ENCODE measurements at places on chromosomes 3 and 15.
A peak's percentile ranks its signal among the peaks of the same experiment; 100 is the strongest.

GRCh38 chr3:31106912-31107311 is 212.5 kb upstream of the GADL1 start:
- peak; percentile 20 for DNase-seq

GRCh38 chr15:22815766-22816165 is 22.7 kb upstream of the NIPA2 start:
- no peak for DNase-seq

DNA sequence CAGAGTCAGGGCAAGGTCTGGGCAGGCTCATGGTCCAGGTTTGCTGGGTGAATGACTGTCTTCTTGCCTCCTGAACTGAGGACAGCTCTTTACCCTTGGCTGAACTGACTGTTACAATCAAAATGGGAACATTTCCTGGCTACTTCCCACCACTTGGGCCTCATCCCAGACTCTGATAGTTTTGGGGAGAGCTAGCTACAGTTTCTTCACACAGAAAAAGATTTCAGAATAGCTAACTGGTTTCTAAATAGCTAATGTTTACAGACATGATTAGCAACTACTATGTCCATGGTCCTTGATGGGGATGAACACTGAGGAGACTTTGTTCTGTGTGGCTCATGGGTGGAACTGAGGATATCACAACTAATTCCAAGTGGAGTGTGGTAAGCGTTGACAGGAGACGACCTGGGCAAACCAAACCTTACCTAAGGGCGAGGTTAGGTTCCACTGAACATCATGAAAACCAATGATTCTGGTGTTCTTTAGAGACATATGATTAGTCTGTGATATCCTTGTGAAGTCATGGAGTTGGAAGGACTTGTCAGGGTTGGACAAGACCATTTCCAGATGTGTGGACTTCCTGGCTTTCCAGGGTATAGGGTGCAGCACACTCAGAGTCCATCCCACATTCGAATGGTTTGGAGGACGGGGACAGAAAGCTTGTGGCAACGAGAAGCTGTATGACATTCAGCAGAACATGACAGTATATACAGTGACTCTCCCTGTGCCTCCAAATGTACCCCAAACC is 7.3 kb downstream of the ALPK3 start:
- DNase-seq = no peak

DNA sequence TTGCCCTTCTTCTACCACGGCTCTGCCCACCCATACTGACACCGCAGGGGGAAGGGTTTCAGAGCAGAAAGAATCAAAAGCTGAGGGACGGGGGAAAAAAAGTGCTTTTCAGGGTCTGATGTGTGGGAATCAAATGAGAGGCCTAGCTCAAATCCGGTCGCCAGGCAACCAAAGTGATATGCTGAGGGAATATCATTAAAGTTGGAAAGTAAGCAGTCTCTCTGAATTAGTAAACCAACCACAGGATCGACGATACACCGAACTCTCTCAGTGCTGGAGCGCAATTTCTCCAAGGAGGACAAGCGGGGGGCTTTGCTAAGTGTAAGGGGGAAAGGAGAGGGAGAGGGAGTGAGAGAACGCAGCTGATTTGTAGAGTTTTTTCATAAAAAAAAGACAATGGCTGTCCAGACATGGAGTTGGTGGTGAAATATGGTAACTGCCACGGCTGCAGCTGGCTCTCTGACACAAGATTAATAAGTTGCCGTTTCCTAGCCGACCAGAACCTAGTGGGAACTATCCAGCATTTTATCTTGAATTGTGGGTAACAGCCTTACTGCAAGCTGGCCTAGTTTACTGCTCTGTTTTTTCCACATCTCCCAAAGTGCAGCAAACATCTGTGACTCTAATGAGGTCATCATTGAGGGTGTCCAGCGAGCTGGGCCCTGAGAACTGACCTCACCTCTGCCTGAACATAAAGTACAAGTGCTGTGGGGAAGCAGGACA is 530.2 kb downstream of the SOX2 start:
- DNase-seq = no peak

DNA sequence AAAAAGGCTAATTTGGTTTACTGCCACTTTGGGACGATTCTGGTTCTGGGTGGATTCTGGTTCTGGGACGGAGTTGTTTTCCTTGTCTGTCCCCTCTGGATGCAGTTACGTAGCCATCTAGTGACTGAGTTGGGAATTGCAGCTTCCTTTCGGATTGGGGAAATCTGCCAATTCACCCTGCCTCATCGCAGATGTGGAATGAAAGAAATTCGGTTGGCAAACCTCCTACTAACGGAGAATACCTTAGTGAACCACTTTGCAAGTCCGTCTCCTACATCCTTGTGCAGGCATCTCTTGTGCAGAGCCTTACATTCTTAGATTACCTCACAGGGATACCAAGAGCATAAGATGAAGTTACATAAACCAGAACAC is 31.5 kb upstream of the AP4E1 start:
- DNase-seq = peak; percentile 60

DNA sequence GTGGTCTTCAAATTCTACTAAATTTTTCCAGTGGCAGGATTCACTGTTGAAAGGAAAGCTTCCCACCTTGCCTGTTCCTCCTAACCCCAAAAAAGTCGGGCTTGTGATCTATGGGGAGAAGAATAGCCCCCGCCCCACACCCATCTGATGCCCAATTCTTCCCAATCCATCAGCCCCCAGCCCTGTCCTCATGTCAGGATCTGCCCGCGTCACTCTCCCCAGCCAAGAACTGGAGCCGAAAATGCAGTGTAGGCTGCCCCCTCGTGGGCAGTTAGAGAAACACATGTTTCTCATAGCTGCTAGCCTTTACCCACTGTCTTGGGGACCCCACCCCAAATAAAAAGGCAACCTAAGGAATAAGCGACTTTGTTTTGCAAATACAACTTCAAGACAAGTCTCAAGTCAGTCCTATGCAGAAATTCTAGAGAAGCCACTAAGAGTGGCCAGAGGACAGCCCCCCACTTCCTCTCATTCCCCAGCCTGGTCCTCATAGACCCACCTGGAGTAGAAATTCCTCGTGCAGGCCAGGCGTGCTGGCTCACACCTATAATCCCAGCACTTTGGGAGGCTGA is 13.0 kb upstream of the CSK start:
- DNase-seq = peak; percentile 82

- peak; percentile 58 for DNase-seq
Observed at GRCh38 chr3:129045675-129046036, 14.9 kb upstream of the GP9 start.

GRCh38 chr3:52021489-52022268 is 26.0 kb upstream of the RPL29 start:
- no peak for DNase-seq

- DNase-seq = no peak
Observed at GRCh38 chr3:21734746-21735145, 16.3 kb downstream of the ZNF385D start.

DNA sequence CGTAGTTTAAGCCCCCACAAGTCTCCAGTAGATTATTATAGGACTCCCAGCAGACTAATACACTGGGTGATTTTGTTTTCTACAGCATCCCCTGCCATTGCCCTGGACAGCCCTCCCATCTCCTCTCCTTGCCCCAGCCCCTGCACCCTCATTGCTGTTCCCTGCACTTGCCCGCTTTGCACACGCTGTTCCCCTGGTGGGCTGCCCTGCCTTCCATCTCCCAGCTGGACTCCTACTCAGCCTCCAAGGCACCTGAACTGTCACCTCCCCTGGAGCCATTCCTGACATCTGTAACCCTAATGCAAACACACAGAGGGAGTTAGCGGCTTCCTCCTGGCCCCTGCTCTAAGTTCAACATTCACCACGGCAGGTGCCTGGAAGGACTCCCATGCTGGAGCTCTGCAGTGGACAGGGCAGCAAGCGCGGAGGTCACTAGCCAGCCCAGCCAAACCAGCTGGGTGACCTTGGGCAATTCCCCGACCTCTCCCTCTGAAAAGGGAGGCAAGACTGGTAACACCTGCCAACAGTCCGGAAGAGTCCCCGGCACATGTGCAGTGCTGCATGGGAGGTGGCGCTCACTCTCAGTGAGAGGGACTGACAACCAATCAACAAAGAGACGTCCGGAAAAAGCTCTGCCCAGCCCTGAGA is 38.8 kb upstream of the IQSEC1 start:
- no peak for DNase-seq

DNA sequence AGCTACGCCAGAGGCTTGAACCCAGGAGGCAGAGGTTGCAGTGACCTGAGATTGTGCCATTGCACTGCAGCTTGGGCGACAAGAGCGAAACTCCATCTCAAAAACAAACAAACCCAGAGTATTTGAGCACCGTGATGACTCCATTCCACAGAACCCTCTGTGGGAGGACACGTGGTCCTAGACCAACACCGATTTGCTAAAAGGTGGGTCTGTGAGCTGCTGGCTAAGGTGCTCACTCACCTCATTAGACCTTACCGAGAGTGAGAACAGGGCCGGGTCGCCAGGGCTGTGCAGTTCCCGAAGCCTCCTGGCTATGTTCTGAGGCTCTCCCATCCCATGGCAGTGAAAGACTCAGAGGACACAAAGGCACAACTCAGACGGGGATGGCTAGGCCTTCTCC is 17.9 kb downstream of the ABHD2 start:
- no peak for DNase-seq

DNA sequence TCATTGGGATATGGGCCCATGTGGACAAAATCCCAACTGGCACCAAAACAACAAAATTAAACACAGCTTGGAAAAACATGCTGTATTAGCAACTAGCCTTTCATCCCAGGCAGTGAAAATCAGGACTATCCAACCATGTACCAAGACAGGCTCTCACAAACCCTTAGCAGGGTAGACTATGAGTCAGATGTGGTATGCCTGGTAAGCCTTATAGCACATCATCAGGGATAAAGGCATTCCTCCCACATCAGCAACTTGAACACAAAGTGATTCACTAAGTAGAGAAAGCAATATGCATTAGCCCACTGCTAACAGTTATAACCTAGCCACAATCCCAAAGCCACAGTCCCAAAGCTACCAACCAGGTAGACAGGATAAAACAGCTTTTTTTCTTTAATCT is 8.0 kb downstream of the CEP152 start:
- DNase-seq = no peak

DNA sequence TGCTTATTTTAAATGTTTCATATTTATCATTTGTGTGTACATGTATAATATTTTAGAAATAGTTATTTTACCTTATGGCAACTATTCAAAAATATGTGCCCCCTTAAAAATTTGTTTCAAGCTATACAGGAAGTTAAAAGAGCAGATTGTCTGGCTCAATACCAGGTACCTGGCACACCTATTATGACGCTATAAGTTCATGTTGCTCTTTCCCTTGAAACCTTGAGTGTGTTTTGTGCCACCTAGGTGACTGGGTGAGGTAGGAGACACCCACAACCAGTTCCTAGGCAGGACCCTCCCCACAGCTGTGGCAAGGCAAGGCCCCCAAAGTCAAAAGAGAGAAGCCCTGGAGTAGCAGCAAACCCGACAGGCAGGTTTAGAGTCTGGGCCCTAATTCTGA is 20.6 kb upstream of the NEO1 start:
- no peak for DNase-seq

GRCh38 chr3:53411371-53411770 is 64.0 kb upstream of the DCP1A start:
- DNase-seq = no peak

DNA sequence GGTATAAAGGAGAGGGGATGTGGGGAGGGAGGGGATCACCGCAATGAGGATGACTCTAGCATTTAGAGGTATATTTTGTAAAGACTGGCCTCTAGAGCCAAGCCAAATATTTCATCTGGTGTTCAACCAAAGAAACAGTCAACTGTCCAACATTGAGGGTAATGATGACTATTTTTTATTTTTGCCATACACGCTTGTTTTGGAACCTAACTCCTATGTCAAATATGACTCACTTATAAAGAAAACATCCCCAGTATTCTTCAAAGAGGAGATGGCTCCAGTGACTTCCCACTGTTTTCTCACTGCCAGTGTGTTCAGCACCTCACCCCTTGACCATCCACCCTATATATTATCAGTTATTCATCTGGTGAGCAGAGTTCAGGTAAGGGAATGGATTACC is 77.3 kb downstream of the WNT5A start:
- no peak for DNase-seq

DNA sequence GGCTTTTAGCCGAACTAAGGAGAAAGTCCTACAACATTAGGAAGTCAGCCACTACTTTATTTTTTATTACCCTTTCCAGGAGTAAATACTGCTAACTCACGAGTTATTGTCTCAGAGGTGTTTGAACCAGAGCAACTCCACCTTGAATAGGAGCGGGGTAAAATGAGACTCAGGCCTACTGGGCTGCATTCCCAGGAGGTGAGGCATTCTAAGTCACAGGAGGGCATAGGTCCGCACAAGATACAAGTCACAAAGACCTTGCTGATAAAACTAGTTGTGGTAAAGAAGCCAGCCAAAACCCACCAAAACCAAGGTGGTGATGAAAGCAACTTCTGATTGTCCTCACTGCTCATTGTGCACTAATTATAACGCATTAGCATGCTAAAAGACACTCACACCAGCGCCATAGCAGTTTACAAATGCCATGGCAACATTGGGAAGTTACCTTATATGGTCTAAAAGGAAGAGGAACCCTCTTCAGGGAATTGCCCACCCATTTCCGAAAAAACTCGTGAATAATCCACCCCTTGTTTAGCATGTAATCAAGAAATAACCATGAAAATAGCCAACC is 555.9 kb downstream of the IGSF11 start:
- no peak for DNase-seq

DNA sequence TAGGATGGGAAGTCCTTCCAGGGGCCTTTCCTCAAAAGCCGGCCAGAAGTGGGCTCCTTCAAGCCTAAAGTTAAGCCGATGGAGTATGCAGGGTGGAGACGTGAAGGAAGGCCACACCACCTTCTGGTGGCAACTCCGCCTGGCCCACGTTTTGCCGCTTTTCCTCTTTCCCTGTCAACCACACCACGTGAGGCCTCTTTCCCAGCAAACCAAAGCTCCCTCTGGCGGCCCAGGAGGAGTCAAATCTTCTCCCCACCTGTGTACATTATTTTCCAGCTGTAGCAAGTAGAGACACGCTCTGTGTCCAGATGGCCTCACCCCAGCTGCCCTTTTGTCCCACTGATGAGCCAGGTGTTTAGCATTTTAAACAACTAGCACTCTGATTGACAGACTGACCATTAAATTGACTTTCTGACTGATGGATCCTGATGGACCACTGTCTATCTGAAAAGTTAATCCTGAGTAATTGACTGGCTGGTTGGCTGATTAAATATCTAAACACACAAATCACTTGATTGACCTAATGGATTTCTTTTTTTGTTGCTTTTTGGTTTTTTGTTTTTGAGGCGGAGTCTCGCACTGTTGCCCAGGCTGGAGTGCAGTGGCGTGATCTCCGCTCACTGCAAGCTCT is 59.6 kb upstream of the ZBTB38 start:
- DNase-seq = no peak

DNA sequence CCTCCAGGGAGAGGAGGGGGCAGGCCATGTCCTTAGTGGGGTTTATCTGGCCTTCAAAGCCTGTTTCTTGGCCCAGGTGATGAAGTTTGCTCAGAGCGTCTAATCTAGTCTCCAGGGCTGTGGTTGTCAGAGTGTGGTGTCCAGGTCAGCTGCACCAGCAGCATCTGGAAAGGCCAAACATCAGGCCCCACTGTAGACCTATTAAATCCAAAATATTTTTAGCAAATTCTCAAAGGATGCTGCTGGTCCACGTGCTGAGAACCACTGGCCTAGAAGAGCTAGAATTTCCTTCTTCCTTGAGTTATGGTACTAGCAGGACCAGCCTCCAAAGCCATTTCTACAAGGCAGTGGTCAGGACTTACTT is 28.9 kb downstream of the SLC28A1 start:
- DNase-seq = no peak

GRCh38 chr3:31242026-31242960 is 290.4 kb upstream of the STT3B start:
- no peak for DNase-seq

- DNase-seq = no peak
Observed at GRCh38 chr15:35547775-35548364, 1.9 kb upstream of the DPH6 start.

Measured in GM13976 (cell line).